NCI-H526 treated with DMSO at 0.1 percent for 48 hours (cell line): ENCODE measurements at places on chromosomes 4 and X.

GRCh38 chr4:165758086-165758485, 115.0 kb upstream of the TLL1 start:
- DNase-seq: no peak

- DNase-seq: no peak
Measured at GRCh38 chr4:141595531-141595930, 40.9 kb upstream of the IL15 start.

DNA sequence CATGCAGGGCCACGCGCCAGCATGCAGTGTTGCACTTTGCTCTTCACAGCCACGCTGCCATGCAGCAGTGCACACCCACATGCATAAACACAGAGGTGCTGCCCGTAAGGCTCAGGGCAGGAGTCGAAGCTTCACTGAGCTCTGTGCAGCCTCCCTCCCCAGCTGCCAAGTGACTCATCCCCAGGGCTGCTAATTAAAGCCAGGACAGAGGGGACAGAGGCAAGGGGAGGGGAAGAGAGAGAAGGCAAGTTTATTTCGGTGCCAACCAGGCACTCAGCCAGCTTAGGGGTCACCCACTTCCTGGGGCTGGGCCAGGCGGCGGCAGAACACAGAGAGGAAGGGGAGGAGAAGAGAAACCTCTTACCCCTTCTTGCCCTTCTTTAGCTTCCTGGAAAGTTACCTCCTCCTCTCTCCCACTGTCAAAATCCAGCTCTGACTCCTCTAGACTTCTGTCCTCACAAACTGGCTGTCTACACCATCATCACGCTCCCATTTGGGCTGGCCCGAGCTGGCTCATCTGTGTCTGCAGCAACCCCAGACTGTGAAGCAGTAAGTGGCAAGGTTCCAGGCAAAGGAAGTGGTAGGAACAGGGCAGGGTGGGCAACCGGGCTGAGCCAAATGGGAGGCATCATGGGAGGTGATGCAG, 6.2 kb upstream of the IQSEC2 start:
- no peak for DNase-seq

GRCh38 chrX:2449135-2449886, 51.5 kb downstream of the DHRSX start:
- no peak for DNase-seq

GRCh38 chrX:51802917-51803688, 59.9 kb downstream of the GSPT2 start:
- peak; percentile 41 for DNase-seq

GRCh38 chr4:46393606-46394005, 3.7 kb upstream of the GABRA2 start:
- no peak for DNase-seq

- no peak for DNase-seq
Measured at GRCh38 chr4:41297832-41298231, 41.1 kb downstream of the UCHL1 start.

GRCh38 chr4:150367326-150367725, 214.6 kb upstream of the MAB21L2 start:
- DNase-seq: no peak

DNA sequence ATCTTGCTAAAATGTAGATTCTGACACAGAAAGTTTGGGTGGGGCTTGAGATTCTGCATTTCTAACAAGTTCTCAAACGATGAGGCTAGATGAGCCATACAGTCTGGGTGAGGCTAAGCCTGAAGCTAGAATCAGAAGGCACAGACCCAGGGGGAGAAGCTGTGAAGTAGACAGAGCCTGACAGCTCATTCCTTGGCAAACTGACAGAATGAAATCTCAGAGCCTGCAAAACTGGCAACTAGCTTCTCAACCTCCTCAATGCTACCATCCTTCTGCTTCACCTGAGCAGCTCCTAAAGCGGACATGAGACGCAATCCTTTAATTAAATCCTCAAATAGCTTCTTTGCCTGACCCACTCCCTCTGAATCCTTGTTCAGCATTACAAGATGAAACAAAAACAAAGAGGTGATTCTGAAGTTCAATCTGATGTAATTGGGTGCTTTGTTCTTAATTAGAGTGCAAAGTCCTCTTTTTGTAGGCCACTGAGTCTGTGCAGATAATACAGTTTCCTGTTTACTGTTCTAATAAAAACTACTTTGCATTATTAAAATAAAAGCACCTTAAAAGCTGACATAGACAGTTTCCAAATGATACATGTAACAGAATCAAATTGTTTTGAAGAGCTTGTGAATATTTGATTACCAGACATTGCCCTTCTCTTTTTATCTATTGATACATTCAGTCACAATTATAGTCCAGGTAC, 71.0 kb upstream of the BMP2K start:
- DNase-seq: peak; percentile 0

DNA sequence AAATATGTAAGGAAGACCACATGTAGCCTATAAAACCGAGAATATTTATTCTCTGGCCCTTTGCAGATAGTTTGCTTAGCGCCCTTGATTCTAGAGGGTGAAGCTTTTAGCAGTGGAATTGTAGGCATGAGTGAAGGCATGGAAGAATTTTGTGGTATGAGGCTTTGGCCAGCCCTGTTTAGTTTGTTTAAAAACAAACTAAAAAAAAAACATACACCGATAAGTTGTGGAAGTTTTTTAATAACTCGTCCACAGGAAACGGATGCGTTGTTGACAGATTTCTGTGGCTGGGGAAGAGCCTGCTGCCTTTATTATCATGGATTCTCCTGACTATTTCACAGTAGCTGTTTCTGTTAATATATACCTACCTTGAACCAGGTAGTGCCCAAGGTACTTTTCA, 194.7 kb upstream of the LNX1 start:
- no peak for DNase-seq

GRCh38 chr4:93870876-93871458, 42.4 kb downstream of the ATOH1 start:
- no peak for DNase-seq

GRCh38 chrX:121479406-121479805, 432.0 kb downstream of the GLUD2 start:
- no peak for DNase-seq

GRCh38 chr4:15737255-15737654, 34.4 kb downstream of the BST1 start:
- DNase-seq: no peak

GRCh38 chr4:37733240-37733867, 47.2 kb upstream of the RELL1 start:
- no peak for DNase-seq

- DNase-seq: no peak
Measured at GRCh38 chr4:110412354-110413065, 63.4 kb upstream of the ENPEP start.

- no peak for DNase-seq
Measured at GRCh38 chrX:149513825-149514428, 8.8 kb upstream of the IDS start.

GRCh38 chr4:187541666-187542065, 453.9 kb upstream of the ZFP42 start:
- no peak for DNase-seq

DNA sequence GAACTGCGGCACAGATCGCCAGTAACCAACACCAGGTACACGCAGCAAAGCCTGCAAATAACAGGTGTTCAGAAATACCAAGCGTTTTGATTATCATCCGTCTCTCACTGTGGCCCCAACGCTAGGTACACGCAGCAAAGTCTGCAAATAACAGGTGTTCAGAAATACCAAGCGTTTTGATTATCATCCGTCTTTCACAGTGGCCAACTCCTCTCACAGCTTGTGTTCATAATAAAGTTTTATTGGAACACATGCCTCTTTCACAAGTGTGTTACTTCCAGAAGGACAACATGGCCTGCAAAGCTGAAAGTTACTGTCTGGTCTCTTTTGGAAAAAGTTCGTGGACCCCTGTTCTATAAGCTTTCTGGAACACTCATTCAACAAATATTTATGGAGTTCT, 153.1 kb downstream of the AFAP1 start:
- no peak for DNase-seq

- peak; percentile 31 for DNase-seq
Measured at GRCh38 chr4:99405433-99406115, 29.6 kb downstream of the ADH7 start.

- DNase-seq: no peak
Measured at GRCh38 chr4:86653237-86653865, 59.2 kb downstream of the PTPN13 start.

GRCh38 chr4:131309628-131310027, 1839.5 kb upstream of the PCDH10 start:
- DNase-seq: no peak

GRCh38 chr4:113404841-113405240, 355.4 kb downstream of the ANK2 start:
- no peak for DNase-seq

GRCh38 chr4:108094923-108095482, 73.7 kb downstream of the LEF1 start:
- no peak for DNase-seq

DNA sequence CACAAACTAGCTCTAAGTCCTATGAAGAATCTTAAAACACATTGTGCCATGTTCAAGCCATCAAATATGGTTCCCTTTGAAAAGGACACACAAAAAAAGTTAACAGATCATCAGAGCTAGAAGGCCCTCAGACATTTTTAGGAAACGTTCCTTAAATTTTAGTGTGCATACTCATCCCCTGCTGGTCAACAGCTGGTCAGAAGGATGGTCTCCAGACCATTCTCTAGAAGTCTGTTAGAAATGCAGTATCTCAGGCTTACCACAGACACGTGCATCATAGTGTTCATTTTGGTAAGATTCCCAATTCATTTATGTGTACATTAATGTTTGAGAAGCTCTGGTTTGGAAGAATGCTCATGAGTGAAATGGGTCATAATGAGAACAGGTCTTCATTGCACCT, 523.1 kb downstream of the INPP4B start:
- DNase-seq: no peak

DNA sequence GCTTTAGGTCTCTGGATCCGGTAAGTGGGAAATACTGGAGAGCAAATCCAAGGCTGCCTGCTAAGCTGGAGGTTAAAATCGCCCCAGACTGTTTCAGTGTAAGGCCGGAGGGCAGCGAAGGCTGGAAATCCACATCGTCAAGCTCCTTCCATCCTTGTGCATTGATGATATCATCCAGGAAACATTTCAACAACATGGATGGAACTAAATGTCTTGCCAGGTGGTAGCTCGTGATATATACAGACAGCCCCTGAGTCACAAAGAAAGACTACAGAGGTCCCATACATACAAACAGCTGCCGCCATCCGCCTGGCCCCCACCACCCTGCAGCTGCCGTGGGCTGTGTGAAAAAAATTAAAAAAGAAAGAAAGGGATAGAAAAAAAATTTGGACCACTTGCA, 148.9 kb upstream of the RBPJ start:
- DNase-seq: no peak

DNA sequence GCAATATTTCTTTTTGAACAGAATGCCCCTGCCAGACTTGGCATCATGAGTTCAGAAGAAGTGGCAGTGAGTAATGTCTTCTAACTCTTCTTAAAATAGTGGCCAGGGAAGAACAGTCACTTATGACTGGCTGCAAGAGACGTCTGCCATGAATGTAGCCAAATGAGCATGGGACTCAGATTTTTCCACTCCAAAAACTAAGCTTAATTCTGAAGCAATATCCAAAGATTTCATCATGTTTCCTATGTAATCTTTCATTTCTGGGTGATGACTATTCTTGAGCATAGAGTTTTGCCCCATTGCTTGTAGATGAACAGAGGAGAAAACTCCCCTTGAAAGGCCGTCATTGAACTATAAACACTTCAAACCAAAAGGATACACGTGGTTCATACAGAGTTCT, 11.8 kb downstream of the AMBN start:
- no peak for DNase-seq

GRCh38 chr4:124025000-124025399, 628.4 kb downstream of the SPRY1 start:
- DNase-seq: no peak

GRCh38 chrX:115452251-115452650, 108.7 kb upstream of the PLS3 start:
- no peak for DNase-seq

GRCh38 chr4:67204441-67204840, 340.9 kb downstream of the CENPC start:
- no peak for DNase-seq

DNA sequence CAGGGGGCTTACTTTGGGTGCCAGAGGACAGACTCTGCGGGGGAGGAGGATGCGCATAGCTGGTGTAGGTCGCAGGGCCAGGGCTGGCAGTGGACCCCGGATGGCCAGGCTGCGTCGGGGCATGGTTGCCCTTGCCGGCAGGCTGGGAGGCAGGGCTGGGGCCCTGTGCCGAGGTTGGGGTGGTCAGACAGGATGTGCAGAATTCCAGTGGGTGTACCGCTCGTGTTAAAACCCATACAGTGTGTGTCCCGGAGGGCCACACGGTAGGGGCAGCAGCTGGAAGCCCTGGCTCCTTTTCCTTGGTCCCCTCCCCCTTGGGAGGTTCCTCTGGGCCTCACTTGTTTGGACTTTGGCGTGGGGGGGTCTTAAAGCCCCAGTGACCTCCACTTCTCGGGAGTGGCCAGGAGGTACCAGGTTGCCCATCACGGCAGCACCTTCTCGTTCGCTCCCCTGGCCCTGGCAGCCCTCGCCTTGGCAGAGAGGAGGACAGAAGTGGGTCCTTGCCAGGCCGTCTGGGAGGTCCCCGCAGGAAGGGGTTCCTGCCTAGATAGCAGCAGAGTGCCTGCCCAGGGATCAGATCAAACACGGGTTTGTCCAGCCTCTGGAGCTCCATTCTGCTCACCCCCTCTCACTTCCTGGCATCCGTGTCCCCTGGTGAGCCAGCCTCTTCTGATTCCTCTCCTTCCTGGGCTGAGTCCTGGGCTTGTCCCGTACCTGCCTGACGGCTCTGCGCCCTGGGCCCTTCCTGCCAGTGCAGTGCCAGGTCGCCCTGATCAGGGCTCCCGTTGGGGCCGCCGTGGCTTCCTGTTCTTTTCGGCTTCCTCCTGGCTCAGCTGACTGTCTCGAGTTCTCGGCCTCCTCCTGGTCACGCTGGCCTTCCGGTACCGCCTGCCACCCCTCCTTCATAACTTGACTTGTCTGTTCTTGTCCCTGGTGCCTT, 56.7 kb upstream of the HGFAC start:
- DNase-seq: no peak

DNA sequence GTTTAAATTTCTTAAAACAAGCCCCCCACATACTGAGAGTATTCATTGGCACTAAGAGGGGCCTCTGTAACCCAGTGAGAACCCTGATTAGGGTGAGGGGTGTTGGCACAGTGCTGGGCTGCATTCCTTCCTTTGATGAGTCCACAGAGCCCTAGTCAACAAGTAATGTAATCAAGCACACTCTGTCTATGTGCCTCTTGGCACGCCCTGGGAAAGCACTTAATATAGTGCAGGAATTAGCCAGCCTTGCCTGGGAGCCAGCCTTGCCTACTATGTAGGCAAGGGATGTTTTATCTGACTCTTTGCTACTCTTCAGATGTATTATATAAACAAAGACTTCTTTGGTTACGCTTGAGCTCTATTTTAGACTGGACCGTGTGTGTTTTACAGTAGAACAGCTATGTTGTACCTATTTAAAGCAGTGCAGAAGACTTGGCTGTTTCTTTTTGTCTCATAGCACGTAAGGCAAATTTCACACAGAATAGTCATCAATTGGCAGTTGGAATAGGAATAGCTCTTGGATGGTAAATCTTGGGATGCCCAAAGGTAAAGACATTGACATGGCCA, 64.3 kb downstream of the FRAS1 start:
- no peak for DNase-seq

GRCh38 chrX:99469439-99469838, 940.6 kb downstream of the PCDH19 start:
- no peak for DNase-seq
